ENCODE measurements at places on chromosomes 13 and 19. TPM values are rescaled to one million over a fixed set of nuclear protein-coding genes. Genes with fewer than 3 reads are reported as not detected.

The ZIC5 gene
- total RNA-seq, result not detected

DNA sequence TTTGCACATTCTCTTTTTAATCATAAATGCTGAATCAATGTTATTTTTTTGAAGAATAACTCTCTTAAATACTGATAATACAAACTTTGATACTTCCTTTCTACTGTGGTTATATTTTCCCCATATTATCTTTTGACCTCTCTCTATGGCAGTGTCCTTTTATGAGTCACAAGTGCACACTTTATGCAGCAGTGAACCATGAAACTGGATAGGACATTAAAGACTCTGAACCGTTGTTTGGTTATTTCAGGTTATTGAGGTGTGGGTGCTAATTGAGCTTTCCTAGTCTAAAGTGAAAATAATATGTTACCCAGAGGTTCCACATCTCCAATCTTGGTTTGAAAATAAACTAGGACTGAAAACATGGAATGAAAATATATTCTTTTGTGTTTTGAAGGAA, 71.4 kb downstream of the DGKH start:
- no peak for DNase-seq

GRCh38 chr13:30429721-30430694, 7.7 kb downstream of the UBE2L5 start:
- DNase-seq, result peak; percentile 54

DNA sequence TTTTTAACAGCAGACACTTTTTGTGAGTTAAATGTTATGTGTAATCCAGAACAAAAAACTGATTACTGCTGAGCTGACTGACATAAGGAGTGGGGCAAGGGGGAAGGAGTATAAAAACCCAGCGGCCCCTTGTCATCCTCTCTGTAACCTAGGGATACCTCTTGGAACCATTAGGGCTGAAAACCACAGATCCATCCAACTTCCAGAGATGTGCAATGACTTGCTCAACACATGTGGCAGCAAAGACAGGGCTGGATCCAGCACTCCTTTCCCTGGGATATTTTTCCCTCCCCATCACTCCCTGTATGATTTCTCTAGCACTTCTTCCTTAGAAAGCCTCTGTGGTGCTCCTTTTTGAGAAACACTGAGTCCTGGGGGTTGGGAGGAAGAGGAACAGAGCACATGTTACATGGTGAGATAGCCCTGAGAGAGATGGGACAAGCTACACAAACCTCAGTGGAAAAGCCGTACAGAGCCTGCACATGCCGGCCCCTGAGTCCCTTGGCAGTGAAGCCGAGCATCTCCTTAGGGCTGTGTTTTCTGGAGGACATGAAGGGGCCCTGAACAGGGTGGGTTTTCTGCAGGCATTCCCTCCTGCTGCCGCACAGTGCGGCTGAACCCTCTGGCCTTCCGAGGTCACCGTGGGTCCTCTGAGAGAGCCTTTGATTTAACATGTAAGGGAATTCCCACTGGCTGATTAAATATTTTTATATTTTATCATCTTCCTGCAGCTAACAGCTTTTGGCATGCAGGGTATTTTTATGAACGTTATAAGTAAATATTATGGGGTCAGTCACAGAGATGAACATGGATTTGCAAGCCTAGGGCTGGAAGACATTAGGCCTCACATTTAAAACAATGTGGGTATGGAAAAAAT, 219.9 kb downstream of the COG6 start:
- DNase-seq, result no peak

GRCh38 chr13:83065108-83065507, 817.2 kb downstream of the SLITRK1 start:
- DNase-seq, result no peak

- DNase-seq, result no peak
These were observed 4.5 kb downstream of the LDLR start for GRCh38 chr19:11093689-11094238.

The ERICH6B gene
- not detected for total RNA-seq

- no peak for DNase-seq
These were observed 32.2 kb downstream of the RCBTB2 start for GRCh38 chr13:48500652-48501197.

GRCh38 chr13:27034678-27035111, 136.9 kb downstream of the USP12 start:
- no peak for DNase-seq

- no peak for DNase-seq
These were observed 12.1 kb downstream of the PIN1 start for GRCh38 chr19:9847087-9847671.

DNA sequence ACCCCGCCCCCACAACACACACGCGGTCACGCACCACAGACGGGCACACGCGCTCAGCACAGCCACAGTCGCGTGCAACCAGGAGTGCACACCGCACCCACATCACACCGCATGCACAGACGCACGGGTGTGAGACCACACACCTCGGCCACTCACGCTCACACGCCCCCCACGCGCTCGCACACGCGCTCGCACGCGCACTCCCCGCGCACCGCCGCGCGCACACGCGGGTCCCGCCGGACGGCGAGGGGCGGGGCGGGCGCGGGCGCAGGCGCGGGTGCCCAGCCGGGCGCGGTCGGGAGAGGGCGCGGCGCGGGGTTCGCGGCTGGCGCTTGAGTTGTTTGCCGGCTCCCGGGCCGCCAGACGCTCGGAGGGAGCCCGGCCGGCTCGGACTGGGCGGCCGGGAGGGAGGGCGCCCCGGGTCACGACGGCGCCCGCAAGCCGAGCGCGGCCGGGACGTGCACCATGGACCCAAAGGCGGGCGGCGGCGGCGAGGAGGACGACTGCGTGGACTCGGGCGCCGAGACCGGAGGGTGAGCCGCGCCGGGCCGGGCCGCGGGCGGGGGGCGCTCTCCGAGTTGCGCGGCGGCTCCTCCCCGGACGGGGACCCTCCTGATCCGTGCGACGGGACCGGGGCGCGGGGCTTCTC, at the start of gene FAM124A:
Gene FAM124A (plus strand): TSS at position 362 of the 649 bp plus-strand sequence. CDS start 104 bp downstream, at position 466.
- DNase-seq, result peak; percentile 19

DNA sequence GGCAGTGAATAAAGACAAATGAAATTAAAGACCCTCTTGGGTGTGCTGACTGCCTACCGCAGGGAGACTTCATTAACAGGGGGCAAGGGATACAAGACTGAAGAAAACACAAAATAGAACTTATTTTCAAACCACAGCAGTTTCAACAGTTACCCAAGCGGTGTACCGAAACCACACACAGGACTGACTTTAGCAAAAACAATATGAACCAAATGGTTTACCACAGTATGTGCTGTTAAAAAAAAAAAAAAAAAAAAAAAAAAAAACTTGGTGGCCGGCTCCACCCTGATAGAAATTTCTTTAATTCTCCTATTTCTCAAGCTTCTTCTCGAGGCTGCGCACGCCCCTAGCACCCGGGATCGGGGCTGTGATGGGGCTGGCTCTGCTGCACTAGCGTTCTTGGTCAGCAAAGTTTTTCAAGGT, 42.6 kb downstream of the KLF2 start:
- DNase-seq, result peak; percentile 80

The TNNI3 gene
- total RNA-seq, result not detected

The CPT1C gene
- 0.64 TPM for total RNA-seq

DNA sequence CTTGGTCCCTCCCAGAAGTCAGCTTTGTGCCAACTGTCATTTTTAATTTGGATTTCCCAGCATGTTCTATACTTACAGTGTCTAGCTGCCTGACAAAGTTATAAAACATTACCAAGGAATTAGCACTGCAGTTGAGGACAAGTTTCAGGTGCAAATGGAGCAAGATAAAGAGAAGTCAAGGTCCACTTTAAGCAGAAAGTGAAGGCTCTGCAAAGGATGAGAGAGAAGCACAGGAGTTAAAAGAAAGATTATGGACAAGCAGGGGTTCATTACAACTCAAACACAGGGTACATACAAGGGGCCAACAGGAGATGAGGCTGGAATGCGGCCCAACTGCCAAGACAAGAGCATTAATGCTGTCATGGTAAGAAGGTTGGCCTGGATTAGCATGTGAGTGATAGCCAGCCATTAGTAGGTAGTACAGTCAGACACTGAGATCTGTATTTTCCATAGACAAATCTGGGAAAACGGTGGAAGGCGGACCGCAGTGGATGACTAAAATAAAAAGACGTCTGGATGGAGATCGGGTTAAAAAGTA, 17.6 kb downstream of the UBL3 start:
- no peak for DNase-seq

Data from CD4-positive, alpha-beta memory T cell (primary cell).